ENCODE measurements at places on chromosomes 5 and 9. TPM values are rescaled to one million over a fixed set of nuclear protein-coding genes. Genes with fewer than 3 reads are reported as not detected.

Gene CD180
- total RNA-seq, result 1.5 TPM

DNA sequence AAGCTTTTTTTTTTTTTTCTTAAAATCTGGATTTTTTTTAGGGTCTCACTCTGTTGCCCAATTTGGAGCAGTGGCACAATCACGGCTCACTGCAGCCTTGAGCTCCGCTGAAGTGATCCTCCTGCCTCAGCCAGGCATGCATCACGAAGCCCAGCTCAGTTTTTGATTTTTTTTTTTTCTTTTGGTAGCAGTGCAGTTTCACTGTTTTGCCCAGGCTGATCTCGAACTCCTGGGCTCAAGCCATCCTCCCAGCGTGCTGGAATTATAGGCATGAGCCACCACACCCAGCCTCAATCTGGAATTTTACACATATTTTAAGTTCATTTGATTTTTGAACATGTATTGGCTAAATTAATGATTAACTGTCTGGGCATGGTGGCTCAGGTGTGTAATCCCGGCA, 36.3 kb downstream of the TRIO start:
- no peak for DNase-seq

DNA sequence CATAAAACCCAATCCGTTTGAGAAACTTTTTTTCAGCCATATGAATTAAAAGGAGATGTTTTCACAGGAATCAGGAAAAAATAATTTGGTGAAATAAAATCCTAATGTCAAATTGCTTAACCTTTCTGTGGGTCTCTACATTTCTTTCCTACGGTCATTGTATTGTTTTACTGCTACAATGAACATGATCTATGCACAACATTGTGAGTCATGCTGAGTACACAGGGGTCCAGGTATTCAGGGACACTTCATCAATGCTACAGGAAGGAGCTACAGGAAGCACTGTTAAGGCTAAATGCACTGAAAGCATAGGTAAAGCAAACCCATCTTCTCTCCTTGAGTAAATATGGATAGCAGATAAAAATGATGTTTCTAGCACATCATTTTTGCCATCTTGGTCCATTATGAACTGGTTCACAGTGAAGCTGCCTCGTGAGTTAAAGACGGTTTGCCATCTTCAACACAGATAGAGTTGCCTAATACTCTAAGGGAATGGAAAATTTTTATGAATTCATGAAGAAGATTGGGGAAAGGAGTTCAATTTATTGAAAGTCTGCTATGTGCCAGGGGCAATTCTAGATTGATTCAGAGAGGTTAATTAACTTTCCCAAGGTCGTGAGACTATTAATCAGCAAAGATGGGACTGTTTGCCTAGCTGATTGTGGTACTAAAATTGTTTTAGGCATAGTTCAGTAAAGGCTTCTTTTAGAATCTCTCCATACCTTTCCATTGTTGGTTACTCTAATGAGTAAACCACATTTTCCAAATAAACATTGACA, 85.5 kb downstream of the DIRAS2 start:
- no peak for DNase-seq

DNA sequence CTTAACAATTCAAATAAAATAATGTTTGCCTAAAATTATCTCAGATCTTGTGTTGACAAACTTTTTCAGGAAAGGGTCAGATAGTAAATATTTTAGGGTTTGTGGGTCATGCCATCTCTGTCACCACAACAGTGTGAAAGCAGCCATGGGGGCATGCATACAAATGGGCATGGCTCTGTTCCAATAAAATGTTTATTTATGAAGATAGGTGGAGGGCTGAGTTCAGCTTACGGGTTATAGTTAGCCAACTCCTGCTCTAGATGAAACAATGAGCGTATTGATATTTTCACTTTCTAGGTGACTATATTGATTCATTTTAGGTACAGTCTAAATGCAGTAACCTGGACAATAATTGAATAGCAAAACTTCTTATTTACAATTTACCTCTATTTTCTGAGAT, 533.8 kb upstream of the CLINT1 start:
- no peak for DNase-seq

DNA sequence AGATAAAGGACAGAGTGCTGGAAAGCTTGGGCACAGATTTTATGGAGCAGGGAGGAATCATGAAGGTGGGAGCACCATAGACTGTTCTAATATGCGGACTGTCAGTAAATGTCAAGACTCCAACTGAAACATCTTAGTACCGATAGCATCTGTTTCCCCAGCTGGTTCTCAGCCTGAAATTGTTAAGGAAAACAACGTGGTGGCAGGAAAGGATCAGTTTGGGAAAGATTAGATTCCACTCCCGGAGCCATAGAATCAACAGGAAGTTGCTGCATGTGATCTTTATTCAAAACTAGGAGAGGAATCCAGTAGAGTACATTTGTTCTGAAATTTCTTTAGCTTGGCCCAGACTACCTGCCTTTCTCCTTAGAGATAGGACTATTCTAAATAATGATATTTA, 559.1 kb downstream of the CSNK1G3 start:
- no peak for DNase-seq

DNA sequence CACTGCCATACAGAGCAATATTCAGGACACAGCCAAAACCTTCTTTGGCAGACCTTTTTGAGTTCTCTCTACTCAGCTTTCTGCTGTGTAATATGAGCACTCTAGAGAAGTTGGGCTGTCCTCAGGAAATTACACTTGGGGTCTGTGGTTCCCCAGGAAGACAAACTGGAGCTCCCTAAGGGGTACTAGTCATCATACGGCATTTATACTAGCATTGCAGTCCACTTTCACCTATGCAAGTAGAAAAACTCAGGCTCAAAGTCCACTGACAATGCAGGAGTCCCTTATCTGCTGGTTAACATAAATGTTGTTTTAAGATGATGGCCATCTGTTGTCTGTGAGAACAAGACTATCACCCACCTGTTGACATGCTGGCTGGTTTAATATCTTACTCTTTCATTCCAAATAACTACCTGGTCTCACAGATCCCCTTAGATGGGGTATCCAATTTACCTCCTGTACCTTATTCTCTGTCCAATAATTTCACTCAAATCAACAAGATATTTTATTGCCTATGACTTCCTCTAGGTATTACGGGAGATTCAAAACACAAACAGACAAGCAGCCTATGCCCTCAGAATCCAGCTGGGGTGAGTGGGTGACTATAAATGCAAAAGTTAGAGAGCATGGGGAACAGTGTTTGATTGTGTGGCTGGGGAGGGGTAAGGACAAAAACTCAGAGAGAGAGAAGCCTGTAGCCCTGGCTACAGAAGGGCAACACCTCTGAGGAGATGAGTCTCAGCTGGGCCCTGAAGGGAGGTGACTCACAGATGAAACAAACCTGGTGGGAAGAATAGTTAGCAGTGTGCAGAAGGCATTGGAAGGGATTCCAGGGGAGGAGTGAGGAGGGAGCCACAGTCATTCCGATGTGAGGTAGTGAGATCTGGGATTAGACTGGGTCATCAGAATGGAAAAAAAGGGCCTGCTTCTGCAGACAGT, 10.2 kb downstream of the DOCK8 start:
- no peak for DNase-seq

Gene FOXD4L4
- total RNA-seq, result not detected

GRCh38 chr5:1318659-1319251, 23.9 kb upstream of the TERT start:
- DNase-seq, result peak; percentile 80

GRCh38 chr5:110288766-110289511, 437.5 kb downstream of the TMEM232 start:
- DNase-seq, result no peak

Gene BSPRY
- total RNA-seq, result 0.28 TPM

Gene KCNV2
- total RNA-seq, result not detected

GRCh38 chr9:34797367-34797766, 87.4 kb upstream of the CCL21 start:
- no peak for DNase-seq

GRCh38 chr5:150358261-150359095, 981 bp downstream of the TCOF1 start:
- no peak for DNase-seq

All from posterior vena cava (tissue), 2 donors.